Suppressor macrophage (primary cell): ENCODE measurements at places on chromosomes 11 and 22.
A peak's percentile ranks its signal among the peaks of the same experiment; 100 is the strongest.

- DNase-seq, result no peak
Observed at GRCh38 chr22:35148866-35149548, 83.0 kb downstream of the ISX start.

DNA sequence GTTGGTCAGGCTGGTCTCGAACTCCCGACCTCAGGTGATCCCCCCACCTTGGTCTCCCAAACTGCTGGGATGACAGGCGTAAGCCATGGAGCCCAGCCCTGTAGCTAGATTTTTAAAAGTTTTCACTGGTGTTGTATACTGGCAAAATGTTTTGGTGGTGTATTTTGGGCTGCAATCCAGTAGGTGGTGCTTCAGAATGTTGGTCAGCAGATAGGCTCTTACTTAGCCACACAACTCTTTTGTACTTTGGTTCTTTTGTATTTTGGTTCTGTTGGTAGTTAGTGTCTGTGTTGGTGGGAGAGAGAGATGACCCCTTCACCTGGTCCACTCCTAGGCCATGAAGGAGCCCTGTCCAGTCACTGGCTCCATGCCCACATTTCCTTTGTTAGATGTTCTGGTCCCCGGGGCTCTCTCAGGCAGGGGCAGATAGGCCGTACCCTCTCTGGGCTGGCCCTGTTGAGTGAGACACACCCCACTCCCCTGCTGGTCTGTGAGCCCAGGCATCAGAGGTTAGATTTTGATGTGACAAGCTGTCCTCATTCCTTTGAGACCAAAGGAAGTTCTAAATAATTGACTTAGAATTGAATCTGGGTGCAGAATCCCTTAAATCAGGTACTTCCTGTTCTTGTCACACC lies 123.8 kb downstream of the DDX10 start:
- DNase-seq, result peak; percentile 10

GRCh38 chr11:77470971-77471370 lies 2.9 kb downstream of the PAK1 start:
- DNase-seq, result no peak

- DNase-seq, result no peak
Observed at GRCh38 chr11:6911948-6912347, 8.9 kb upstream of the OR2D3 start.

GRCh38 chr11:35412285-35412684 lies 7.1 kb downstream of the SLC1A2 start:
- peak; percentile 32 for DNase-seq

DNA sequence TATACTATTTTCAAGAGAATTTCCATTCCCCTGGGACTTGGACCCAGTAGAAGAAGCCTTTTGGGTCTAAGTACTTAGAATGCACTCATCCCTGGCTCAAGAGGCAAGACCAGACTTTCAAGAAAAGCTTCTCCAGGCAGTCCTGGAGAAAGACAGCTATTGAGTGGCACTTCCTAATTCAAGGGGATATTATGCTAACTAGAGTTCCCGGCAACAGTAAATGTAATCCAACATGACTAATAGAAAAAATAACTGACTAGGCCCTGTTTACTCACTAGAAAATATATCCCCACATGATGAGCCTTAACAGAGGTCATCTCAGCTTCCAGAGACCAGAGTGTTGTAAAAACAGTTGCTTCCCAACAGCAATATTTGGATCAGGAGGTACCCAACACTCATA lies 47.2 kb upstream of the AKIP1 start:
- no peak for DNase-seq

DNA sequence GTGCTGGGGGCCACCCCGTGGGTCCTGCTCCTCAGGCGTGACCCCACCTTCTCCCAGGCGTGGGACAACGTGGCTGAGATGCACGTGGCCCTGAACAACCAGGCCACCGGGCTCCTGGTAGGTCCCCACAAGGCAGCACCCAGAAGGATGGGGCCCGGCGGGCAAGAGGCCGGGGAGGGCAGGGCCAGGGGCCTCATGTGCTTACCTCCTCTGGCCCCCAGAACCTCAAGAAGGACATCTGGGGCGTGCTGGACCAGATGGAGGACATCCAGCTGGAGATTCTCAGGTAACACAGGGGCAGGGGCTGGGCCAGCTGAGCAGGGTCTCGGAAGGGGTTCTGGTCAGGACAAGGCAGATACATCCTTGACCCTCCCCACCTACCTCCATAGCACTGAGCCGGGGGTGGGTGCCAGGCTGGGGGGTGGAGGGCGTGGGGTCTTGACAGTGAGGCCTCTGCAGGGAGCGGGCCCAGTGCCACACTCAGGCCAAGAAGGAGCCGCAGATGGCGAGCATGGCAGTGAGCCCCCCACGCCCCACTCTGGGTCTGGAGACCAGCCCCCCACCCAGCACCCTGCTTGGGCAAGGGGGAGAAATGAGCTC lies 186.3 kb downstream of the IGLL1 start:
- no peak for DNase-seq

DNA sequence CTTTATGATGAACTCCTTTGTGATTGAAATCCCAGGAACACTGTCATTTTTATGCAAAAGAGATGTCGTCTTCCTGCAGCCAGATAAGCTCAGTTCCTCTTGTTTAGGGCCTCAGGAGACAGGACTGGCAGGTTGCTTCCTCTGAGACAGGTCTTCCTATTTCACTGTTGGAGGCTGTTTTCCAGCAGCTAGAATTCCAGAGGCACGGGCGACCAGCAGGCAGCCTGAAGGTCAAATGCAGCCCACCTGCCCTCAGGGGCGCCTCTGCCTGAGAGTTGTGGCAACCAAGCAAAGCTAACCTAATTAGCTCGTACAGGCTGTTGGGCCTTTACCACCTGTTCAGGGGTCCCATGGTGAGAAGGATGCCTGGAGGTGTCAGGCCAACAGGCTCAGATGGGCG lies 22.3 kb downstream of the SLC6A5 start:
- DNase-seq, result no peak

- DNase-seq, result peak; percentile 78
Observed at GRCh38 chr11:119108146-119108856, 1.2 kb downstream of the C2CD2L start.

DNA sequence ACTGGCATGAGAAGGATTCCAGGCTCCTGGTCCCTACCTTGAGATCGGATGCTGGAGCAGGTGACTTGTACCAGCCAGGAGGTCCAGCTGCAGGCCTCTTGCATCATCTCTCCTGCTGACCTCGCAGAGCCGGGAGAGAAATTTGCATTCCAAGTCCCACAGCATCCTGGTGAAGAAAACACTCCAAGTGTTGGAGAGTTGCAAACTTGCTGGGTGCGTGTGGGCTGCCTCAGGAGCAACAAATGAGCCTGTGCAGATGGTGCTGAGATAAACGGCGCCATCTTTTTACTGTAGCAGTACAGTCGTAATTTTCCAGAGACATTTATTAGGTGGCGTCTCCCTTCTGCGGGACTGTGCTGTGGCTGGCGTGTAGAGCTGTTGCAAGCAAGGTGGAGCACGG lies 32.1 kb upstream of the ZBTB16 start:
- DNase-seq, result no peak

GRCh38 chr11:10407055-10407454 lies 48.0 kb upstream of the AMPD3 start:
- DNase-seq, result peak; percentile 71

GRCh38 chr22:27718186-27719035 lies 83.1 kb downstream of the MN1 start:
- peak; percentile 93 for DNase-seq

DNA sequence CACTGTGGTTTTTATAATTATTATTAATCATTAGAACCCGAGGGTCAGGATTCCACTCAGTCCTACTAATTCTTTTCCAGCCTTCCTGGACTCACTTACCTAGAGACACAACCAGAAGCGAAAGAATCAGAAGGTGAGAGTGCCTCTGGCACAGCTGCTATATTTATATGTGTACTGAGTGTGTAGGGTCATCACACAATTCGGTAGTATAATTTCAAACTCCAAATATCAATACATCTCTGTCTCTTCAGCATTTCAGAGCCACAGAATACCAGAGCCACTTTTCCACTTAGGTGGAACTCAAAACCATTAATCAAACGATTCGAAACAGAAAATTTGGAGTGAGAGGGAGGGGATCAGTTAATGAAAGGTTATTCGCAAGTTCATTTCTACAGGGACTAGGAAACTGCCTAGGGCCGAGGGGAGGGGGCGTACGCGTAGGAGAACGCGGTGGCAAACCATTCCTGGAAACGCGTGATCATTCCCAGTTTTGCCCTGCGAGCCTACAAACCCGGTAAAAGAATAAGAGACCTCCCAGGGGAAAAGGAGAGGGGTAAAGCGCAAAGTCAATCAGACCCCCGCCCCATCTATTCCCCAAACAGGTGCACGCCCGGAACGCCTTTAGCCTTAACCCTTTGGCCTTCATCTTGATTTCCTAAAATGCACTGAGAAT lies 5.4 kb downstream of the BSX start:
- no peak for DNase-seq

- no peak for DNase-seq
Observed at GRCh38 chr11:77038029-77038824, 4.0 kb downstream of the B3GNT6 start.

DNA sequence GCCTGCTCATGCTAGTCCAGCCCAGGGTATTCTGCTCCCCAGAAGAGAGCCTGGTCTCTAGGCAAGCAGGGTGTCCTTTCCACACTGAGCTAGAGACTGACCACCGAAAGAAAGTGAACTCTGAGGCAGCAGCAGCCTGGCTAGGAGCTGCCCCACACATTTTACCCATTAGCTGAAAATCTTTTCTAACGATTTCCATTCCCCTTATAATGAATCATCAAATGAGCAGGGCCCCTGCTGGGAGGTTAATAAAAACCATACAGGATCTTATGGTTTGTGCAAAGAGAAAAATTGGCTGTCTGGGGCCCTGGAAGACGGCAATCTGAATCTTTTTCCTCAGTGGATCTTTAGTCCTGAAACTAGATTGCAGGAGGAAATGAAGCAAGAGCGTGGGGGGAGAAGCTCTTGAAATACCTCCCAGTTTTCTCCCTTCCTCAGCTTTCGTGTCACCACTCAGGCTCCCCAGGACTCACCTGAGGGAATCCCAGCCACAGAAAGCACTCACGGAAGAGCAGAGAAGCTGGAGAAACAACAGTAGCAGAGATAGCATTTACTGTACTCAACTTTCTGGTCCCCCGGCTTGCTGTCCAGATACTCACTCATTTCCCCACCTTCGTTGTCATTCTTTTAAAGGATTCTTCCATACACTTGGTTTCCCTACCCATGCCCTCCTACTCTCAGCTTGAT lies 74.7 kb upstream of the CD44 start:
- no peak for DNase-seq

- no peak for DNase-seq
Observed at GRCh38 chr11:128379587-128380580, 207.5 kb downstream of the ETS1 start.

DNA sequence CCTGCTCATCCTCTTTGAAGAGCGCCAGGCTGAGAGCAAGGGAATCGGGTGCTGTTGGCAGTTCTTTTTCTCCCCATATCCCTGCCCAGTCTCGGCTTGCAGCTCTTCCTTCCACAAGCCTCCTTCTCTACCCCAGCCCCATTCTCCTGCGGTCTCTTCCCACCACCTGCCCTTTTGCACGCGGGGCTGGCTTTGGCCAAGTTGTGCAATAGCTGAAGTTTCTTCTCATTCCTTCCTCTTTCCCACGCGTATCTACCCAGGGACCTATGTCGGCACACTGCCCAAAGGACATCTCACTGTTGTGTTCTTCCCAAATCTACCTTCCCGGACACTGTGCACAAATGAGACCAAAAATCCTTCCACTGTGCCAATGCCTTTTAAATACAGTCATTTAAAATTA lies 22.3 kb upstream of the HTR3A start:
- peak; percentile 69 for DNase-seq

GRCh38 chr11:71542879-71543777 lies 5.1 kb upstream of the KRTAP5-9 start:
- DNase-seq, result peak; percentile 49

DNA sequence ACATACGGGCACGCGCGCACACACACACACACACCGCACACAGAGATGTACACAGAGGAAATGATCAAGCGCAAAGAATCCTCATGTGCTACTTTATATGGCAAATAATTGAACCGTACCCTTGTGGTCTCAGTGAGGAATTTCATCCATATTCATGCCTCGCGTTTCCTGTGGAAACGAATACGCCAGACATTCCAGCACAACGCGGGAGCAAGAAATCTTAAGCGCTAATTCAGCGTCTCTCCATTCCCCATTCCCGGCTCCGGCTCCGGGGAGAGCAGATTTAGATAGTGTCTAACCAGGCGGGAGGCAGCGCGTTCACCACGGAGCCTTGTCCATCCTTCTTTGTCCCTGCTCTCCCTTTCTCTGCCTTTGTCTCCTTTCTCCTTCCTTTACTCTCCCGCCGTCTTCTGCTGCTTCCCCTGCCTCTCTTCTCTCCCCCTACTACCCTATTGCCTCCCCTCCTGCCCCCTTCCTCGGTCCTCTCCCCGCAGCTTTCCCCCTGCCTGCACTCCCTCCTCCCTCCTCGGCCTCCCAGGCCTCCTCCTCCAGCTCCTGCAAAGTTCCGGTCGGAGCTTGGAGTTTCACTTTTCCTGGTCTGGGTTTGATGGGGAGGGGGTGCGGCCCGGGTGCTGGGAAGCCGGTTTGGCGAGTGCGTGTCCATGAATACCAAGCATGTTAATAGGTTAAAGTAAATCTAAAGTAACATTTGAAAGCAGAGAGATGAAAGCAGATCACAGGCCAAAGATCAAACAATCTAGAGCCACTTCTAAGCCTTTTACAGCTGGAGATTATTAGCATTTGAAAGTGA lies 579.3 kb downstream of the BUD13 start:
- no peak for DNase-seq

DNA sequence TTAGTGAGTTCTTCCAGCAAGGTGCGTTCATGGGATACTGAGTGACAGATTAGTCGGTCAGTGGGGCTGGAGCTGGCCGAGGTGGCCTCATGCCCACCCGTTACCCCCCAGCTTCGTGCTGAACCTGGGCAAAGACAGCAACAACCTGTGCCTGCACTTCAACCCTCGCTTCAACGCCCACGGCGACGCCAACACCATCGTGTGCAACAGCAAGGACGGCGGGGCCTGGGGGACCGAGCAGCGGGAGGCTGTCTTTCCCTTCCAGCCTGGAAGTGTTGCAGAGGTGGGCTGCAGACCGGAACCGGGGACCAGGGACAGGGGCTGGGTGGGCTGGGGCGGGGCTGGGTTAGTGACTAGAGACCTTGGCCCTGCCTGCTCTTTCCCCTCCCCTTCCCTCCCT lies 2.9 kb downstream of the LGALS1 start:
- no peak for DNase-seq

GRCh38 chr11:127679816-127680545 lies 679.4 kb upstream of the KIRREL3 start:
- no peak for DNase-seq

- no peak for DNase-seq
Observed at GRCh38 chr11:46490666-46491065, 99.1 kb upstream of the CHRM4 start.

- DNase-seq, result no peak
Observed at GRCh38 chr22:21714786-21715185, 20.8 kb downstream of the YPEL1 start.

- DNase-seq, result no peak
Observed at GRCh38 chr11:12629601-12630313, 44.5 kb upstream of the TEAD1 start.

GRCh38 chr11:75667255-75667830 lies 1.5 kb downstream of the MAP6 start:
- peak; percentile 26 for DNase-seq

DNA sequence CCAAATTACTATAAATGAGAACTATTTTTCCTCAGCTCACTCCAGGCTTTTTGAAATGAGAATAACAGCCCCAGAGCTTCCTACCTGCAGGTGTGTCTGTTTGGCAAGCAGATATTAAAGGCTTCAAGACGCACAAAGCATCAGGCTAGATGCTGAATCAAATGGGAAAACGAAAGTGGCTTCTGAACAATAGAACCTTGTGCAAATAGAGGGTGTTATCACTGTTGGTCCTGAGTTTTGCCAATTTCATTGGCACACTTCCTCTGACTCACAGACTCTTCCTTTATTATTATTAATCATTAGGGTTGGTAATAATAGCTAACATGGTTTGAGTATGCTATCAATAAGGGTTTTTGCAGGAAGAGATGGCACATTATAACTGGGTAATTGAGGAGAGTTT lies 13.4 kb downstream of the SYT13 start:
- no peak for DNase-seq
